T-helper 17 cell (primary cell): ENCODE measurements at places on chromosomes 12 and 14.

- no peak for DNase-seq
Measured at GRCh38 chr12:95416111-95416636, 57.8 kb upstream of the METAP2 start.

- DNase-seq: no peak
Measured at GRCh38 chr14:104819361-104819781, 18.5 kb downstream of the ZBTB42 start.

- DNase-seq: no peak
Measured at GRCh38 chr14:76763096-76764041, 2.1 kb downstream of the VASH1 start.

DNA sequence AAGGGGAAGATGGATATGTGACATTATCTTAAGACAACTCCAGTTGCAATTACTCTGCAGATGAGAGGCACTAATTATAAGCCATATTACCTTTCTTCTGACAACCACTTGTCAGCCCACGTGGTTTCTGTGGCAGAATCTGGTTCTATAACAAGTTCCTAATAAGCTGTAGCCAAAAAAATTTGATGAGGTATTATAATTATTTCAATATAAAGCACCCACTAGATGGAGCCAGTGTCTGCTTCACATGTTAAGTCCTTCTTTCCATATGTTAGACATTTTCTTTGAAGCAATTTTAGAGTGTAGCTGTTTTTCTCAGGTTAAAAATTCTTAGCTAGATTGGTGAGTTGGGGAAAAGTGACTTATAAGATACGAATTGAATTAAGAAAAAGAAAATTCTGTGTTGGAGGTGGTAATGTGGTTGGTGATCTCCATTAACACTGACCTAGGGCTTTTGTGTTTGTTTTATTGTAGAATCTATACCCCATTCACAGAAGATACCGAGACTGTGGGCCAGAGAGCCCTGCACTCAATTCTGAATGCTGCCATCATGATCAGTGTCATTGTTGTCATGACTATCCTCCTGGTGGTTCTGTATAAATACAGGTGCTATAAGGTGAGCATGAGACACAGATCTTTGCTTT is 36.9 kb downstream of the PSEN1 start:
- no peak for DNase-seq

GRCh38 chr12:22986997-22987396 is 362.0 kb downstream of the ETNK1 start:
- no peak for DNase-seq

- DNase-seq: no peak
Measured at GRCh38 chr14:56224691-56225681, 106.8 kb downstream of the PELI2 start.

DNA sequence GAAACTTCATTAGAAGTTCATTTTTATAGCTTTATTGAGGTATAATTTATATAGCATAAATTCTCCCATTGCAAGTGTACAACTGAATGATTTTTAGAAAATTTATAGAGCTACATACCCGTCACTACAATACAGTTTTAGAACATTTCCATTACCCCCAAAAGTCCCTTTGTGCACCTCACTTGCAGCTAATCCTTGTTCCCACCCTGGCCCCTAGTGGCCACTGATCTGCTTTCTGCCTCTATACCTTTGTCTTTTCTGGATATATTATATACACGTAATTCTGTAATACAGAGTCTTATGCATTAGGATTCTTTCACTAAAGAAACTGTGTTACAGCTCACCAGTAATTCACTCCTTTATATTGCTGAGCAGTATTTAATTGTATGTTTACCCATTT is 145.1 kb upstream of the DIO2 start:
- no peak for DNase-seq

DNA sequence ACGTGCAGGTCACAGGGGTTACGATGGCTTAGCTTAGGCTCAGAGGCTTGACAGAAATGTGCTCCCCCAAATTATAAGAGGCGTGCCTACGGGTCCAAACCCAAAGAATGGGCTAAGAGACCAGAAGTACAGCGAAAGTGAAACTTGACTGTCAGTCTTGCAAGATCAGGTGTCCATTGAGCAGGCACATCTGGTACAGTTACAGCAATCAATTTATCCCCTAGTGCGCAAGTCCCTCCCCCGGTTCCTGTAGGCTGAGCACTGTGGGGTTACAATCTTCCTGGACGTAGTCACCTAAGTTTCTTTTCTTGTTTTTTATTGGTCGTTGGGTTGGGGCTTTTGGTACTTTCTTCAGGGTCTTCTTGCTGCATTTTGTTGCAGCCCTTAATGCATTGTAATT is 134.2 kb downstream of the UNC79 start:
- DNase-seq: no peak

- no peak for DNase-seq
Measured at GRCh38 chr12:29428633-29429032, 47.7 kb upstream of the ERGIC2 start.

DNA sequence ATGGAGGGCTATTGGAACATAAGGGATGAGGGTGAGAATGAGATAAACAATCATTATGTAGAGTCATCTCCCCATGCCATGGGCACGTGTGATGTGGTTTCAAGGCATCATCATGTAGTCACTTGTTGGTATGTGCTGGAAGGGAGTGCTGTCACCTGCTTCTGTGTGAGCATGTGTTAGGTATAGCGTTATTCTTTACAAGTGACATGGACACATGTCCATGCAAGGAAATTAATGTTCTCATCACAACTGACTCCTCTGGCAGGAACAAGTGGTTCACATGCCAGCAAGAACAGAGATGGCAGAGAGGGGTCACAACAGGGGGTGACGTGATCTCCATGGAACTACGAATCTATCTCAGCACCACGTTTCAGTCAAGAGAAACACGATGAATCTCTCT is 815.8 kb downstream of the BCL11B start:
- DNase-seq: no peak

GRCh38 chr12:68612697-68613096 is 2.0 kb downstream of the RAP1B start:
- no peak for DNase-seq

- no peak for DNase-seq
Measured at GRCh38 chr14:70726651-70727375, 82.5 kb downstream of the MAP3K9 start.

DNA sequence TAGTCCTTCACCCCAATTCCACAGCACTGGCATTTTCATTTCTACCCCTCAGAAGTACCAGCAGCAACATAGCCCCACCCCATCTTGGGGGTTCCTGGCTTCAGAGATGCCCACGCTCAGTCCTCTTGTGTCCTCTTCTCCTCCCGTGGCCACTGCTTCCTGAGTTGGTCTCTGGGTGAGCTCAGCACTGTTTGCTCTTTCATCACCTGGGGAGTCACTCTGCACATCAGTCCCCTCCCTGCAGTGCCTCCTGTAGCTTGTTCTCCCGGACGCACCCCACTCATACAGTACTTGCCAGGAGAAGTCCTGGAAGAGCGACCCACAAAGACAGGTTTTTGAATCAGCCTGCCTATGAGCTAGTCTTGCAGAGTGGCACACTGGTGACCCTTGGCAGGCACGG is 63.8 kb downstream of the GSC start:
- no peak for DNase-seq

DNA sequence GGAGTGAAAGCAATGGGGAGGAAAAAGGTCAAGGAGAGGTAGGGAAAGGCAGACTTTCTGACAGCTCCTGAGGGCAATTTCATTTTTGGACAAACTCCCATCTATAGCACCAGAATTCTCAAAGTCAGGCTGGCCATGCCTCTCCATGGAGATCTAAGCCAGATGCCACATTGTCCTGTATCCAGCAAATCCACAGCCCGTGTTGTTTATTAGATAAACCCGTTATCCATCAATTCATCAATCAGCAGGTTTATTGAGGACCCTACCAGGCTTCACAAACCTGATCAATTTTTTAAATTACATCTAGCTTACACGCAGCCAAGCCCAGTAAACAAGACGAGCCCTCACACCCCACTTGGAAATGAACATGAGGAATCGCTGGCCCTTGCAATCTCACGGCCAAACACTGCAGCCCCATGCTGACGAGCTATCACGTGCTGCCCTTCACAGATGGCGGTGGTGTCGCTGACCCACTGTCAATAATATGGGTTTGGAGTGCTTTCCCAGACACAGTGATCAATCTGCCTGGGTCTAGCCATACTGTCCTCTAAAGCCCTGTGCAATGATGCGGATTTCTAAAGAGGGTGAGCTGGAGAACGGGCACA is 332.9 kb downstream of the DPF3 start:
- no peak for DNase-seq

DNA sequence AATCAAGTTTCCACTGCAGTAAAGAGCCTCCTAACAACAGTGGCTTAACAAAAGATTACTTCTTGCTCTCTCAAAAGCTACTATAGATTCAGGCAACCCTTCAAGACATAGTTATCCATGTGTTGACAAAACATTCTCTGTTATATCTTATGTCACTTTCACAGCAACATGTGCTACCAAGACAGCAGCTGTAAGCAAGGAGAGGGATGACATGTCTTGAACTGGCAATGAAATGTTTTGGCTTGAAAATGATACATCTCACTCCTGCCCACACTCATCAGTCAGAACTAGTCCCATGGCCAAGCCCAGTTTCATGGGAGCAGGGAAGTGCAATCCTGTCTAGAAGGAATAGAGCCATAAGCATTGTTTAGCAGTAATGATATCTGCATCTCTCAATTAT is 10.7 kb upstream of the GRIN2B start:
- DNase-seq: no peak

DNA sequence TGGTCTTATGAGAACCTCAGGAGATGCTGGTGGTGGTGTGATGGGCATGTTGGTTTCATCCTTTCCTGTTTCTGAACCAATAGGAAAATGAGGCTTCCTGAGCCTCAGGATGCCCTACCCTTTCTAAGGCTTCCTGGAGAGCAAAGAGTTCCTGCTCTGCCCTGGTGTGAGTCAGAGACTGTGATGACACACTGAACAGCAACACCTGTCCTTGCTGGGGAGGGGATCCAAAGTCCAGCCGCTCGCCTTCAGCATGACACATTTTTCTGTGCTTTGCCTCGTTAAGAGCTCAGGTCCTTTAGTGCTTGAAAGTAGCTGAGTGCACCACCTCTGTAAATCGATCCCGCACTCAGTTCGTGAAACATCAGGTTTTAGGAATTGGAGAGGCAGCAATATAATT is 116.0 kb downstream of the CACNA1C start:
- DNase-seq: no peak

GRCh38 chr14:53399057-53399456 is 245.9 kb upstream of the DDHD1 start:
- DNase-seq: no peak

DNA sequence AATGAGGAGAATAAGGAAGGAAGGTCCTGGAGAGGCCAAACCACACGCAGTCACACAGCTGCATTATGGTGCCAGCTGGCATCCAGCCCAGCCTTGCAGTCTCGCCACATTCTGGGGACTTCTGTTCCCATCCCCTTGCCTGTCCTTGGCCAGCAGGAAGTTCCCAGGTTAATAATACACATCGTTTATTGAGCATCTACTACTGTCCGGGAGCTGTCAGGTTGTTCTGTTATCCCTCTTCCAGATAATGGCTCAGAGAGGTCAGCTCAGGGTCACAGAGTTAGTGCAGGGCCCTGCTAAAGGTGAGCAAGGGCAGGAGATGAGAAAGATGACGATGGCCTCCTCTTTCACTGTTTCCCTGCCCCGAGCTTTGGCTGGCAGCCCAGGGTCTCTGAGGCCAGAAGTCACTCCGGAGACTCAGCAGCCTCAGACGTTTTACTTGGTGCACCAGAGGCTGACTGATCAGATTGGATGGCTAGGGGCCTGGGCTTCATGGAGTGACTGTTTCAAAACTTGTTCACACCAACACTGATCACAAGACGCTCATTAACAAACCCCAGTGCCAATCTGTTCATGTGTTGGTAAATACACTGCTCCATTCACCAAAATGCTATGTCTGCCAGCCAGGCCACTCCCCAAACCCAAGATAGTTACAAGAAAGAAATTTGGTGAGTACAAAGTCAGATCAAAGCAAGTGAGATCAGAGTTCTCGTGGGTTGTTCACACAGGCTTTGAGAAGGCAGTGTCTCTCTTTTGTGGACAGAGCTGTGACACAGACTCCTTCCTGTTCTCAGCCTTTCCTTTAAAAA is 79.2 kb downstream of the B4GALNT3 start:
- no peak for DNase-seq

DNA sequence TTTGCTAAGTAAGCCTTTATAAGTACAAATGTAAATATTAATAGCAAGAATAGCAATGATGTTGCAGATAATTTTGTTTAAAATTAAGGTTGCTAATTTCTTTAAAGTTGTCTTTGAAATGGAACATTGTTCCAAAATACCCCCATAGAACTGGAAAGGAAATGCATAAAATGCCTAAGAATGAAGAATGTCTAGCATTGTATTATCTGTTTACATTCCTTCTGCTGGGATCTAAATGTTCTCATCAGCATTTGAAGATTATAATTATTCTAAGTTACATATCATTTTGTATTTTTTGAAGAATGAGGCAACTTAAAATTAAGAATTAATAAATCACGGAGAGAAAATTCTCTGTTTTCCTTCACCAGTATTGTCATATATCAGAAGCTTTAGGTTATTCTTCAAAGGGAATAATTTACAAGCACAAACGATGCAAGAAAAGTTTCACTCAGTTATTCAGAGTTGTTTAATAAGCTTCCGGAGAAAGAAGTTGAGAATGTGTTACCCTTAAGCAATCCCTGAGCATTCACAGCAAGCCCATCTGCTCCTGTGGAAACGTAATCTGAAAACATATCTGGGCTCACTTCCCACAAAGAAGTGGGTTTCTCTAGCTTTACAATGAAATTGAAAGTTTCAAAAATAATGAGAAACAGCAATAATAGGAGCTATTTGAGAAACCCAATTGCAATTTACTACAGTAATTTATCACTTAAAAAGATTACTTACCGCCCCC is 21.3 kb downstream of the SLC6A15 start:
- no peak for DNase-seq

- DNase-seq: no peak
Measured at GRCh38 chr12:112590281-112590680, 171.5 kb downstream of the PTPN11 start.

DNA sequence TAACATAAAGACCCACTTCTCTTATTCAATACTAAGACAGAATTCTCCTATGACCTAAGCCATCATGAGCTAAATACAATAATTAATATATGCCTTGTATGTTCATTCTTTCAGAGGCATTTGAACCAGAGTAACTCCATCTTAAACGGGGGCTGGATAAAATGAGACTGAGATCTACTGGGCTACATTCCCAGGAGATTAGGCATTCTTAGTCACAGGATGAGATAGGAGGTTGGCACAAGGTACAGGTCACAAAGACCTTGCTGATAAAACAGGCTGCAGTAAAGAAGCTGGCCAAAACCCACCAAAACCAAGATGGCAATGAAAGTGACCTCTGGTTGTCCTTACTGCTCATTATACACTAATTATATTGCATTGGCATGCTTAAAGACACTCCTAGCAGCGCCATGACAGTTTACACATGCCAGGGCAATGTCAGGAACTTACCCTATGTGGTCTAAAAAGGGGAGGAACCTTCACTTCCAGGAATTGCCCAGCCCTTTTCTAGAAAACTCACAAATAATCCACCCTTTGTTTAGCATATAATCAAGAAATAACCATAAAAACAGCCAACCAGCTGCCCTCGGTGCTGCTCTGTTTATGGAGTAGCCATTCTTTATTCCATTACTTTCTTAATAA is 260.7 kb downstream of the SSPN start:
- DNase-seq: no peak

- DNase-seq: no peak
Measured at GRCh38 chr12:81758421-81759189, 545 bp downstream of the PPFIA2 start.
